ENCODE measurements at places on chromosomes 1 and 21. TPM values are rescaled to one million over a fixed set of nuclear protein-coding genes. Genes with fewer than 3 reads are reported as not detected.

The LRRC71 gene
- 0.13 TPM for total RNA-seq

The TLR5 gene
- total RNA-seq = 0.51 TPM

The CFHR4 gene
- not detected for total RNA-seq

The ST6GALNAC3 gene
- total RNA-seq = 45.5 TPM

The IFNLR1 gene
- not detected for total RNA-seq

The CELA2A gene
- not detected for total RNA-seq

The TPTE gene
- not detected for total RNA-seq

The FGR gene
- total RNA-seq = 0.25 TPM

The CGN gene
- 0.13 TPM for total RNA-seq

The OR2T33 gene
- not detected for total RNA-seq

The LRRIQ3 gene
- total RNA-seq = 0.51 TPM

The SH3D21 gene
- 0.51 TPM for total RNA-seq

The RBBP5 gene
- 15.7 TPM for total RNA-seq

The ADCY10 gene
- under 0.01 TPM for total RNA-seq

The ZNF697 gene
- total RNA-seq = 16.8 TPM

Data from dermis microvascular lymphatic vessel endothelial cell (primary cell).